ENCODE measurements at places on chromosomes 1 and 21.
A peak's percentile ranks its signal among the peaks of the same experiment; 100 is the strongest.

GRCh38 chr1:20521960-20522861, 14.3 kb upstream of the MUL1 start:
- DNase-seq: peak; percentile 74

- DNase-seq: no peak
Observed at GRCh38 chr1:1435911-1436629, 580 bp downstream of the VWA1 start.

GRCh38 chr1:66747501-66747900, 4.8 kb upstream of the DYNLT5 start:
- no peak for DNase-seq

GRCh38 chr1:93666613-93667384, 14.8 kb downstream of the BCAR3 start:
- DNase-seq: no peak

- no peak for DNase-seq
Observed at GRCh38 chr21:34819357-34819999, 150.7 kb downstream of the CLIC6 start.

DNA sequence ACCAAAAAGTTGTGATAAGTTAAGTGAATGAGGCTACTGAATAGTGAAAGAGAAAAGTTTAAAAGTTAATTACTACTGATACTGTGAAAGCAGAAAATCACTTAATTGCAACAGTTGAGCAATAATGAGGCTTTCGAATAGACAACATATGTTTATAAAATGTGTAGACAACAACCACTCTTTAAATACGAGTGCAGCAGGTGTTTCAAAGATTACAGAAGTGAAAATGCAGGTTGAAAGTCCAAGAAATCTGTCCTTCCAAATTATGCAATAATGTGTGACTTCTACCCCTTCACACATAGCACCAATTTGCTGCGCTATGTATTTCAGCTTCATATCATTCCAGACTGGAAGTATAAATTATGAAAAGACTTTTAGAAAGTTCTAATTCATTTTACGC, 213.0 kb downstream of the COL24A1 start:
- DNase-seq: no peak

- no peak for DNase-seq
Observed at GRCh38 chr1:173473599-173474011, 3.5 kb upstream of the PRDX6 start.

GRCh38 chr1:172540635-172541034, 7.7 kb downstream of the SUCO start:
- DNase-seq: no peak

GRCh38 chr1:9859281-9860014, 35.7 kb upstream of the CLSTN1 start:
- DNase-seq: no peak

DNA sequence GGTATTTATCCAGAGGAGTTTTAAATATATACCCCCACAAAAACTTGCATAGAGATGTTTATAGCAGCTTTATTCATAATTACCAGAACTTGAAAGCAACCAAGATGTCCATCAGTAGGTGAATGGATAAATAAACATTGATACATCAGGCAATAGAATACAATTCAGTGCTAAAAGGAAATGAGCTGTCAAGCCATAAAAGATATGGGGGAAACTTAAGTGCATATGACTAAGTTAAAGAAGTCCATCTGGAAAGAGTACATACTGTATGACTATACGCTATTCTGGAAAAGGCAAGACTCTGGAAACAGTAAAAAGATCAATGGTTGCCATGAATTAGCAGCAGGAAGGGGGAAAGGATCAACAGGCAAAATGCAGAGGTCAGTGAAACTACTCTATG, 366.7 kb downstream of the HHIPL2 start:
- no peak for DNase-seq
